ENCODE measurements at places on chromosomes 11 and 22. TPM values are rescaled to one million over a fixed set of nuclear protein-coding genes. Genes with fewer than 3 reads are reported as not detected.

The ABCC8 gene
- total RNA-seq = 8.9 TPM

The ZNF195 gene
- total RNA-seq = 17.0 TPM

The MS4A12 gene
- not detected for total RNA-seq

The SCGB1A1 gene
- 0.32 TPM for total RNA-seq
